Caki2 (cell line): ENCODE measurements at places on chromosomes 7 and 10. TPM values are rescaled to one million over a fixed set of nuclear protein-coding genes. Genes with fewer than 3 reads are reported as not detected.

Gene GSTO2
- 2.8 and 15.1 TPM in 2 replicates for total RNA-seq

Gene SLC29A4
- 23.8 and 30.2 TPM in 2 replicates for total RNA-seq

Gene CPVL
- total RNA-seq: not detected in 2 replicates

Gene MSMB
- total RNA-seq: not detected in 2 replicates

Gene LRMDA
- 18.7 and 20.3 TPM in 2 replicates for total RNA-seq

- DNase-seq: no peak
Observed at GRCh38 chr10:61623161-61623560, 39.6 kb upstream of the CABCOCO1 start.

- DNase-seq: no peak
Observed at GRCh38 chr7:36620166-36620708, 104.1 kb downstream of the AOAH start.

DNA sequence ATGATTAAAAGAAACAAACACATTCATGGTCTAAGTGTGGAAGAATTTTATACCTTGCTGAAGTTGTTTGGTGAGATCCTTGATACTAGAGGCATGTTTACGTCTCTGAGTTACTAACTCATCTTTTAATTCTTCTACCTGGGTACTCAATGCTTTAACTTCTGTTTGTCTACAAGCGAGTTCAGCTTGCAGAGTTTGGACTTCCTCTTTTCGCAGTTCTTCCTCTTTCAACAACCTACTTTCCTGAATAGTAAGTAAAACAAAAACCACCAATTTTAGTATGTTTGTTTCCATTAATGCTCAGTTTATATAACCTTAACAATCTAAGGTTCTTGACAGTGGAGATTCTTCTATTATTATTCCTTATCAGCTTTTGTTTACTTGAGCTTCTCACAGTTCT is 42.9 kb downstream of the CCDC186 start:
- no peak for DNase-seq

DNA sequence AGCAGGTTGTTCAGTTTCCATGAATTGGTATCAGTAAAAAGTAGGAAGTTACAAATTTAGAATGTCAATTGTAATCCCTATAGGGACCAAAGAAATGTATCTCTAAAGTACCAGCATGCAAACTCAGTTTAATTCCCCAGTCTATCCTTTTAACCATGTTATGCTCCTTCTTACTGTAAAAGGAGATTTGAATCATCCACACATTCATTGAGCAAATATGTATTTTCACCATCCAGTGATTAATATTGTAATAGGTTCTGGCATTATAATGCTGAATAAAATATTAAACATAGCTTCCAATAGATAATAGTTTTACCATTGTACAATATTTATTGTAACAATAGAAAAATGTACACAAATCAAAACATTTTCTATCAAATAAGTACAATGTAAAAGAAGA is 228.2 kb upstream of the SEMA3A start:
- DNase-seq: no peak

- DNase-seq: no peak
Observed at GRCh38 chr7:91636129-91636724, 244.3 kb downstream of the MTERF1 start.

DNA sequence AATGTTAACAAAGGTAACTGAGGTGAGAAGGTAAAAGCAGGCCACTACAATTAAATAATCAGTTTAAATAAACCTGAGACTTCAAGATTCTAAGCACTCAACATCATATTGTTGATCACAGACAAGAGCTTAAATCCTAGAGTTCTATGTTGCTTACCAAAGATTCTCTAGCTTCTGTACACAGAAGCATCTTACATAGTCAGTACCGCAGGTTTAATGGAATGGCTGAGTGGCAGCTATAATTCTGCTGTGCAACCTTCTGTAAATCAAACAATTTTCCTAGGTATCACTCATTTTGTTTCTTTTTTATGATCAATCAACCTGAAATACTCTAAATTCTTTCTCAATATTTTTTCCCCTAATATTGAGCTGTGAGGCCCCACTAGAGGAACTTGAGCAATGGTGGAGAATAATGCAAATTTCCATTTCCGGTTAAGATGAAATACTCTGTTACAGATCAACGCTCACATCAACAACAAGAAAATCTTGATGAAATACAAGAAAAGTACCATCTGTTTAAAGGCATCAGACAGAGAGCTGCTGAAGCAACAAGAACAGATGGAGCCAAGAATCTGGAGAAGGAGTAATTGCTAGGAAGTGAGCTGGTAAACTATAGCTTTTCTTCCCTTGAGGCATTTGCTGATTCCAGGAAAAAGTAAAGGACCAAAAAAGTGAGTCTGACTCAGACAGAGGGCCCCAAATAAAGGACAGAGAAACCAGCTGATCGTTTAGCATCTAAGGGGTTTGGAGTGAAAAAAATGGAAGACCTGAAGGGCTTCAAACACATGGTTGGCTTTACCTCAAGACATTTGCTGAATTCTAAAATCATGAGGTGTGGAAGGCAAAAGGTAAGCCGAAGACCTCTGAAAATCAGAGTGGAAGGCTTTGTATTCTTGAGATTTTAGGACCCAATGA is 22.6 kb downstream of the PNPLA8 start:
- no peak for DNase-seq

DNA sequence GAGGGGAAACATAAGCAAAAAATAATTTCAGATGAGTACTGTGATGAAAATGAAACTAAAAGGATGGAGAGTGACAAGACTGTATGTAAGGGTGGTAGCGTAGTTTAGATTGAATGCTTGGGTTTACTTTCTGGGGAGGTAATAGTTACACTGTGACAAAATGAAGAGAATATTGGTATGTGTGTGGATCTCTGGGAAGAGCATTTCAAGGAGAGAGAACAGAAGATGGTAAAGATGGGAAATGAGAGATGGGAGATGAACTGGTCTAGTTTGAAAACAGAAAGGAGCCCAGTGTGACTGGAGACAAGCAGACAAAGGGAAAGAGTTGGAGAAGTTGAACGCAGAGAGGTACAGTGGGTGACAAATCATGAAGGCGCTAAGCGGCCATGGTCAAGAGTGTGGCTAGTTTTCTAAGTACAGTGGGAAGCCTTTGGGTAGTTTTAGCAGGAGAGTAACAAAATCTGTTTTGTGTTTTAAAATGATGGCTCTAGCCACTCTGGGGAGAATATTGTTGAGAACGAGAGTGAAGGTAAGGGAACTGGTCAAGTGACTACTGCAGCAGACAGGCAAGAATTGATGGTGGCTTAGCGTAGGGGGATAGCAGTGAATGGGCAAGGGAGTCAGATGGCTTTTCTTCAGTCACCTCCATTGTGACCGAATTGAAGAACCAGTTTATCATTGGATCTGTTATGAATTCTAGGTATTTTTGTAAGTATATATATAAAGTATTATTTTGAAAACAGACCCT is 22.6 kb downstream of the PALS2 start:
- DNase-seq: no peak

- DNase-seq: no peak
Observed at GRCh38 chr10:61937631-61938351, 36.3 kb downstream of the ARID5B start.
